ENCODE measurements at places on chromosomes 3 and 15.

DNA sequence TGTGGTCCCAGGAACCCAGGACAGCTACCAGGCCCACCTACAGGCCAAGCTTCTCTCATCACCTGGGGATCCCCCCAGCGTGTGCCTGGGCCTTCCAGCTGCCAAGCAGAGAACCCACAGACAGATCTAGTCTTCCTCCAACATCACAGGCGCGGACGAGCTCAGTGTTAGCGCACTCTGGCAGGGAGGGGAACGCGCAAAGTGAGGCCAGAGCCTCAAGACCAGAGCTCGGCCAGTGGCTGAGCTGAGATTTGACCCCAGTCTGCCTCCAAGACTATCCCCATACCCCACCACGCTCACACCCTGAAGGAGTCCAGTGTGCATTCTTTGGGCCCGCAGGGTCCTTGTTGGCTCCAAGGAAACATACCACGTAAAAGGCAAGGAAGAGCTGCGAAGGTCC lies 5.1 kb downstream of the MFGE8 start:
- DNase-seq = no peak

- no peak for DNase-seq
Observed at GRCh38 chr15:101264011-101264410, 12.2 kb upstream of the CHSY1 start.

GRCh38 chr3:119553823-119554415 lies 5.5 kb downstream of the CD80 start:
- DNase-seq = no peak

- no peak for DNase-seq
Observed at GRCh38 chr3:4754180-4755086, 224.8 kb upstream of the BHLHE40 start.

DNA sequence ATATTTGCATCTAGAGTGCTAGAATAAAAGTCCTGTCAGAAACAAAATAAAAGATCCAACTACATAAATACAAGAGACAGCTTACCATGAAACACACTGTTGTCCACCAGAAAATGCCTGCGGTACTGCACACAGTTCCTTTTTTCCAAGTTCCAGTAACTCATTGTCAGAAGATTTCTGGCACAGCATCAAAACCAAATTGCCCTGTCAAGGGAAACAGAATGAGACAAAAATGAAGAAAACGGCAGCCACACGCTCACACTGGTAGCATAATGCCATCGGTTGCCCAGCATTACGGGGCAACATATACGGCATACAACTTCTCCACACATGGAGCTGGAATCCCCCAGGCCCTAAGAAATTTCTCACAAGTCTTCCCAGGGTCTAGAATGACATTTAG lies 40.8 kb downstream of the PLCH1 start:
- DNase-seq = no peak

GRCh38 chr15:91521548-91521947 lies 332.0 kb upstream of the SLCO3A1 start:
- DNase-seq = no peak

DNA sequence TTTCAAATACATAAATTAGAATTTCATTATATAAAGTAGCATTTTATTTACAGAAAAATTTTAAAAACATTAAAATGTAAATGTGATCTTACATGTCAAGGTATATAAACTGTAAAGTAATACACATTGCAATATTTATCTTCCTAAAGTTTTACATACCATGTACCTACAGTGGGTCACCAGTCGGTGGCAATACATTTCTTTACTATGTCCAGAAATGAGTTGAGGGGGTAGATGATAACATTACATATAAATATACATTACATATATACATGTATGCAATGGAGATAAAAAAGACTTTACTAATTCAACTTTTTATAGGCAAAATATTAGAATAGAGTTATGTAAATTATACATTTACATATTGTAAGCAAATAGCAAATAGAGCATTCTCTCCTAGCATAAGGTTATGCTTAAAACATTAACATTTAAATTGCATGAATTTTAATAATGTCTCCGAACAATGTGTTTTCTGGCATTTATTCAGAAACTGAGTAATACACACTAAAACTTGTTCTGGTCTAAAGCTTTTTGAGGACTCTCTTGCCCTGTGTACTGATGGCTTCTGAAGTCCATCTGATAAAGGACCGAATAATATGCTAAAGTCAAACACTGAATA lies 93.3 kb upstream of the NLGN1 start:
- DNase-seq = no peak

DNA sequence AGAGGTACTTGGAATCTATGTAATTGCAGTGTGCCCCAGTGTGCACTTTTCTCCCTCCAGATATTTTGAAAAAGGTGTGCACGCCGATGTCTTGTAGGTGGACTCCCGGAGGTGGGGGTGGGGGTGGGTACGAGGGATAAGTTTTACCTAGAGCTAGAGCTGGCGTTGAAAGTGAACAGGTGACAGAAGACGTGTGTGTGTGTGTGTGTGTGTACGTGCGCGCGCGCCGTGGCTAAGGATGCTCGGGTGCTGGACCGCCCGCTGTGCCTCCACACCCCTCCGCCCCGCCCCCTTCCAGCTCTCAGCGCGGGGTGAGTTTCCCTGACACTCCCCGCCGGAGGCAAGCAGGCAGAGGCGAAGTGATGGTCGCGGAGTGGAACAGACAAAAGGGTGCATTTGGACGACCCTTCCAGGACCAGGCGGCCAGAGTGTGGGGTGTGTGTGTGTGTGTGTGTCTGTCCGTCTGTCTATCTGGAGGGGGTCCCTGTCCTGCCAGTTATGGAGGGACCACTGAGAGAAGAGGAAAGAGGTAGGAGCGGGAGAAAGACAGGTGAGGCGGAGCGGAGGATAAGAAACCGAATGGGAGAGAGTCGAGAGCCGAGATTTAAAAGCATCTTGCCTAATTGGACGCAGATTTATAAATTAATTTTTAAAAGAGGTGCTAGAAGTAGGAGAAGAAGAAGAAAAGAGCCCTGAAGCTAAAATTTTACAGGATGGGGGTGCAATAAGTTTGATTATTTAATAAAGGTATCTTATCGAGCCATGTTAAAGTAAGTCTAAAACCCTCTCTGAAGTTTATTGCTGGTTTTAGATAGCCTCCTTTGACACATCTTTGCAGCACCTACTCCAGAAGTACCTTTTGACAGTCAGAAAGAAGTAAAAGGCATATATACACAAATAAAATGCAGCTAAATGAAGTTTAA lies 335.8 kb upstream of the THRB start:
- DNase-seq = peak; percentile 81

- no peak for DNase-seq
Observed at GRCh38 chr3:54273791-54274190, 151.4 kb downstream of the CACNA2D3 start.

DNA sequence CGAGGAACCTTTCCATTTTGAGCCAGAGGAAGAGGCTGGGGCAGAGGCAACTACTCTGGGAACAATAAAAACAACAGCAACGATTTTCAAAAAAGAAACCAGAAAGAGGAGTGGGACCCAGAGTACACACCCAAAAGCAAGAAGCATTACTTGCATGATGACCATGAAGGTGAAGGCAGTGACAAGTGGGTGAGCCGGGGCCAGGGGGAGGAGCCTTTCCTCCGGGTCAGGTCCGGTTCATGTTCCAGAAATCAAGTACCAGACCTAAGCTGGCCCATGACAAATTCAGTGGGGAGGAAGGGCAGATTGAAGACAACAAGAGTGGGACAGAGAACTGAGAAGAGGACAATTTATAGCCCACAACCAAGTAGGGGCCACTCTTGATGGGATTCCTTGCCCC lies 77.2 kb upstream of the STT3B start:
- DNase-seq = no peak

DNA sequence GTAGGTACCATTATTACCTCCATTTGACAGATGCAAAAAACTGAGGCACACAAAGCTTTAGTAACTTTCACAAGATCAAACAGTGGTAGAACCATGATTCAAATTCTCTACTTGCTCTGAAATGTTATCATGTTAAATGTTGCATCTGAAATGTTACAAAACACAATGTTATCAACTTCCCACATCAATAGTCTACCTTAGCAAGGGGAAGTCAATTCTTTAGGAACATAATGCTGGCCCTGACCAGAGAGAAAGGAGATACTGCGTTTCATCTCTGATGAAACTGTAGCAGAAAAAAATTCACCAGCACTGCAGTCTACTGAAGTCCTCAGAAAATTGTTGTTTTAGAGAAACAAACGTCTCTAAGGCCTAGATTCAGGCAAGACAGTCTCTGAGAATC lies 174.1 kb downstream of the SATB1 start:
- no peak for DNase-seq

GRCh38 chr15:69976366-69976994 lies 121.2 kb downstream of the TLE3 start:
- DNase-seq = no peak

- no peak for DNase-seq
Observed at GRCh38 chr15:88322461-88322860, 65.9 kb upstream of the NTRK3 start.

DNA sequence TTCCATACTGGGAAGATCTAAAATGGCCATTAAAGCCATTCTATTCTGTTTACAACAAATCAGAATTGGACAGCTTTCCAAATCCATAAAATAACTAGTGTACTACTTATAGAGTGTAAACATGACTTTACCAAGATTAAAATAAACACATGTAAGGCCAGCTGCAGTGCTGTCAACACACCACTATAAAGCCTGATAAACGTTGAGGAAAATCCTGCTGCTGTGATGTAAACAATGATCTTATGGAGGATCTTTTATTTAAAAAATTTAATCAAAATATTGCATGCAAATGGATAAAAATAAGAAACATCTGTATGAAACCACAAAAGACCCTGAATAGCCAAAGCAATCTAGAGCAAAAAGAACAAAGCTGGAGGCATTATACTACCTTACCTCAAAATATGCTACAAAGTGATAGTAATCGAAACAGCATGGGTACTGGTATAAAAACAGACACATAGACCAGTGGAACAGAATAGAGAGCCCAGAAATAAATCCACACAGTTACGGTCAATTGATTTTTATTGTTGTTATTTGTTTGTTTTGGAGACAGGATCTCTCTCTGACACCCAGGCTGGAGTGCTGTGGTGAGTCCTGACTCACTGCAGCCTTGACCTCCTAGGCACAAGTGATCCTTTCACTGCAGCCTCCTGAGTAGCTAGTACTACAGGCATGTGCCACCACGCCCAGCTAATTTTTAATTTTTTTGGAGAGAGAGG lies 428.8 kb upstream of the C2CD4B start:
- no peak for DNase-seq

- no peak for DNase-seq
Observed at GRCh38 chr3:46186471-46187340, 21.4 kb downstream of the CCR1 start.

DNA sequence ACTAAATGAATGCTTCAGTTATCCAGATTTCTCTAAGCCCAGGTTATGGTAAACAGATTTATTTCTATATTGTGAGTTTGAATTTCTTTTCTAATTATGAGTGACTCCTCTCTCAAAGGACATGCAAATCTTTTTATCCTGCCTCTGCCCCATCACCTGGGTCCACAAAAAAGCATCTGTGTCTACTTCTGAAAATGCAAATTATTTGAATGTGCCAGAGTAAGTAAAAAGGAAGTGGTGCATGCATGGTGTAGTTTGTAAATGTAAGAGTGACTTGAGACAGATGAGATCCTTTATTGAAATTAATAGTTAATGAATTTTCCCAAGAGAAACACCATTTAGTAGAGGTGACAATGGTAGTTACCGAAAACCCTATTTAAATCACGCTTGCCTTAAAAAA lies 26.9 kb downstream of the MCTP2 start:
- no peak for DNase-seq

DNA sequence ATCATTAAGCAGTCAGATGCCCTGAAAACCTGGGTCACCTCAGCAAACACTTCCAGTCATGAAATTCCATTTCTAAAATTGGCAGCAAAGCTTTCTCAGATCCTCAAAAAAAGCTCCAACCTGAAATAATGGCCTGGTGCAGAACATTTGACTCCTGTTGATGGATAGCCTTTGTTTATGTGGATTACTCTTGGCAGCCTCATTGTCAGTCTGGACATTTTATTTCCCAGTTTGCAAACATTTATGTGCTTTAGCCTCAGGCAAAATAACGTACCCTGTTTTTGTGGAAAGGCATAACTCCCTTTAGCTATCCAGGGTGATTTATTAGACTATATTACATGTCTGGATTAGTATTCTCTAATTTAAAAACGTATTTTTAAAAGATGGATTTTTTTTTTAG lies 53.9 kb downstream of the PXYLP1 start:
- DNase-seq = no peak

- DNase-seq = peak; percentile 28
Observed at GRCh38 chr3:48238531-48239085, 2.3 kb upstream of the ZNF589 start.

DNA sequence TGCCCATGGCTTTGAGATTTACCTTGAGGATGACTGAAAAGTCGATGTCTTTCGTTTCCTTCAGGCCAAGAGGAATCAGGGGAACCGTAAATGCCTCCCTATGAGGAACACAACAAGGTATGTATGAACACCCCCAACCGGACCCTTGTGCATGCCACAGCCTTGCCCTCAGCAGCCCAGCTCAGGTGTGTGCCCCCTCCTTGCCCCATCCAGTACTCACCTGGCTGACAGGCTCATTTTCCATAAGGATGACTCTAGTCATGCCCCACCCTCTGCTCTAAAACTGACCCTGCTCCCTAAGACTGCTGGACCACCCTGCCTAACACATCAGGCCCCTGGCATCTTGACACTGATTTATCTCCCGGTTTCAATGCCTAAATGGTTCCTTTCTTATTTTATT lies 270.0 kb downstream of the GOLGA6L6 start:
- no peak for DNase-seq

GRCh38 chr3:146130881-146131371 lies 30.1 kb downstream of the PLOD2 start:
- DNase-seq = no peak

DNA sequence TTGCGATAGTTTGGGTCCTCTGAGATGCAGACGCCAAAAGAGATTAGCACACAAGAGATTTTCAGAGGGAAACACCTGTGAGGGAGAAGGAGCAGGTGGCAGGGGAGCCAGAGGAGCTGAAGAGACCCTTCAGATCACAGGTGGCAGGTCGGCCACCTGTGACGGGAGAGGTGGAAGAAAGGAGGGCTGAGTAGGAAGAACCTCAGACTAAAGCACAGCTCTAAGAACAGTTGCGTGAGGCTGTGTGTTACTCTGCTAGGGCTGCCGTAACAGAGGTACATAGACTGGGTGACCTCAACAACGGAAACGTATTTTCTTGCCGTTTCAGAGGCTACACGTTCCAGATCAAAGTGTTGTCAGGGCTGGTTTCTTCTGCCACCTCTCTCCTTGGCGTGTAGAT lies 38.5 kb downstream of the C2CD4A start:
- no peak for DNase-seq

DNA sequence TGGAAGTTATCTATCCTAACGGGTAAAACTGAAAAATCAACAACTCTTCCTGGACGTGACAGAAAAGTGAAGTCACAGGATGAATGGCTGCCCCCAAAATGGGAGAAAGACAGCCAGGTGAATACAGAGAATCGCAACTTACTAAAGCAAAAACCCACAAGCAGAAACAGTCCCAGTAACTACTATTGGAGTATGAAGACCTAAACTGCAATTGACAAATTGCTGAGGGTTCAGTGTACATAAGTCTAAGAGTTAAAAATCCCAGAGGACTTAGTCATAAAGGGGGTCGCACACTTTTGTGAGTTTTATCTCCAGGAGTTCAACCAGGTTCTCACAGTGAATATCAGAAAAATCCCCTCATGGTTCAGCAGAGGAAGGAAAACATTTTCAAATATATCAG lies 56.8 kb upstream of the IMPG2 start:
- DNase-seq = no peak

- DNase-seq = no peak
Observed at GRCh38 chr15:39195961-39196486, 384.9 kb upstream of the THBS1 start.

Measured in posterior vena cava (tissue), 2 donors.